Muscle of leg (tissue), 16 donors: ENCODE measurements at places on chromosomes 5 and 9.

GRCh38 chr9:127500399-127500798 lies 49.1 kb downstream of the LRSAM1 start:
- DNase-seq: no peak

DNA sequence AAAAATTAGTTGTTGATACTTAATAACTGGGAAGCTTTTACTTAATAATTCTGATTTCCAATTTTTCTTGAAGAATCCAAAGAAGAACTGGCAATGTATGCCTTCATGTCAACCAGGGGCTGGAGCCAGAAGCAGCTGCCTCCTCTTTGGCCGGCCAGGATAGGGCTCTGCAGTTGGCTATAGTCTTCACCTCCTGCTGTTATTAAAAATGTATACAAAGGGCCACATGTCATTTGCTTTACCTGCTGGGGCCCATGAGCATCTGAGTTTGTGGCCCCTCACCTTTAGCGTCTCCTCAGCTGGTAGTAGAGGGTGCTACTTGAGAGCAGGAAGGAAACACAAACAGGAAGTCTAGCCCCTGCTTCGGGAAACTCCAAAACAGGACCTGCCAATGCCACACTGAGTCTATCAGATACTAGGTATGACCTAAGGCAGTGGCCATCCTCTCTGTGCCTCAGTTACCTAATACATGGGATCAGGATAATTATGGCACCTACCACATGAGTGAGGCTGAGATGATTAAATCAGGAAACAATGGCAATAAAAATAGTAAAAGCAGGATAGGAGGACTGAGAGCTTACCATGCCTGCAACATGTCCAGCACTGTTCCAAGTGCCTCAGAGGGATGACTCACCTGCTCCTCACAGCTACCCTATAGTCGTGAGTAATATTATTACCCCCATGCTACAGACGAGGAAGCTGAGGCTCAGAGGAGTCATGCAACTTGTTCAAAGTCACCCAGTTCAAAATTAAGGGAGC lies 21.3 kb downstream of the CCDC69 start:
- DNase-seq: no peak

DNA sequence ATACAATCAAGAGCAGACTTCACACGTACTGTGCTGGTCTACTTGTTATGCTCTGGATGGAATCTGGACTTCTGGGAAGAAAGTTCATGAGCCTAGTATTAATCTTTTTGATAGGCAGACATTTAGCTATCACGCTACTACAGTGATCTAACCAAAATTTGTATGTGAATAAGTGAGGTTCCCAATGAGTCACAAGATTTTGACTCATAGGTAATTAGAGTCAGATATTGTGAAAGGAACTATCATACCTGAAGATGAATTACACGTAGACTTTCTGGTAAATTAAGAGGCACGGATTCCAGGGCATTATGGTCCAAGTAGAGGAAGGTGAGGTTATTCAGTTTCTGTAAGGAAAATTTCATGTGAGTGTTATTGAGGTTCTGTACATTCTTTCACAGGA lies 18.4 kb downstream of the OGN start:
- DNase-seq: no peak

DNA sequence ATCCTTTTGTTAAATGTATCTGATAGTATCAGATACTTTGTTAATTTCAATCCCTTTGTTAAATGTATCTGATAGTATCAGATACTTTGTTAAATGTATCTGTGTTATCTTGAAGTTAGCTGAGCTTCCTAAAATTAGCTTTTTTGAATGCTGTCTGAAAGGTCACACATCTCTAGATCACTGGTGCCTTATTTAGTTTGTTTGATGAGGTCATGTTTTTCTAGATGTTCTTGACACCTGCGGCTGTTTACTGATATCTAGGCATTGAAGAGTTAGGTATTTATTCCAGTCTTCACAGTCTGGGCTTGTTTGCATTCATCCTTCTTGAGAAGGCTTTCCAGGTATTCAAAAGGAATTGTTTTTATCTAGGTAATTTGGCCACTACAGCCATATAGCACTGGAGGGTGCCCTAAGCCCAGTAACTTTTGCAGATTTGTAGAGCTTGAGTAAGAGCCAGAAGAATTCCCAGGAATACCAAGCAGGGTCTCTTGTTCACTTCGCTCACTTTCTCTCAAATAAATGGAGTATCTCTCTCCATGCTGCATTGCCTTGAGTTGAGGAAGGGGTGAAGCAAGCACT lies 435.4 kb upstream of the GRAMD2B start:
- DNase-seq: no peak

DNA sequence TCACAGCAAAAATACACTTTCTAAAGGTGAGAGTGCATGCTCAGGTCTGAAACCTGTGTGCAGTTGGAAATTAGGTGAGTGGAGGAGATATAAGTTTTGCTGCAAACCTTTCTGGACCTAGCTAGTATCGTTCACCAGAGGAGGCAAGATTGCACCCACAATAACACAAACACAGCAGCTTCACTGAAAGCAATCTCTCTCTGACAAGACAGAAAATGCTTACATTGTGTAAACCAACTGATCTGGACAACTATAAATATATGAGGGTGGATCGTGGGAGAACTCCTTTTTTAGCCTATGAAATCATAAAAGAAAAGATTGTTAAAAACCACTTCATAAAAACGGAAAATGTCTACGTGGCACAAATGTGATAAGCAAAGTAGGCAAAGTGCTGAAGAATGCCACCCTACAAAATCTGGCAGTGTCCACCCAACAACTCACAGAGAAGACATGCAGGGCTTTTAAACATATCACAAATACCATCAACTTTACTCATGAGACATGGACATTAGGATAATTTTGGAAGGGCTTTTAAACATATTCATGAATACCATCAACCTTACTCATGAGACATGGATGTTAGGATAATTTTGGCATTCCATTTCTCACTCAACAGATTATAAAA lies 134.3 kb downstream of the CDH18 start:
- peak; percentile 7 for DNase-seq

GRCh38 chr5:54580997-54581811 lies 63.6 kb downstream of the SNX18 start:
- DNase-seq: peak; percentile 52

- peak; percentile 91 for DNase-seq
Measured at GRCh38 chr5:171659896-171660295, 125.7 kb upstream of the SMIM23 start.

- DNase-seq: no peak
Measured at GRCh38 chr9:14104496-14104895, 209.4 kb downstream of the NFIB start.

- DNase-seq: no peak
Measured at GRCh38 chr5:117568622-117569021, 994.0 kb upstream of the SEMA6A start.

GRCh38 chr5:128770907-128771306 lies 194.4 kb upstream of the SLC27A6 start:
- DNase-seq: peak; percentile 40

GRCh38 chr9:114931407-114931806 lies 1.0 kb upstream of the TNFSF8 start:
- DNase-seq: no peak

- DNase-seq: peak; percentile 88
Measured at GRCh38 chr5:172443441-172444109, 10.8 kb downstream of the SH3PXD2B start.

GRCh38 chr9:85658716-85659115 lies 83.0 kb downstream of the AGTPBP1 start:
- no peak for DNase-seq

DNA sequence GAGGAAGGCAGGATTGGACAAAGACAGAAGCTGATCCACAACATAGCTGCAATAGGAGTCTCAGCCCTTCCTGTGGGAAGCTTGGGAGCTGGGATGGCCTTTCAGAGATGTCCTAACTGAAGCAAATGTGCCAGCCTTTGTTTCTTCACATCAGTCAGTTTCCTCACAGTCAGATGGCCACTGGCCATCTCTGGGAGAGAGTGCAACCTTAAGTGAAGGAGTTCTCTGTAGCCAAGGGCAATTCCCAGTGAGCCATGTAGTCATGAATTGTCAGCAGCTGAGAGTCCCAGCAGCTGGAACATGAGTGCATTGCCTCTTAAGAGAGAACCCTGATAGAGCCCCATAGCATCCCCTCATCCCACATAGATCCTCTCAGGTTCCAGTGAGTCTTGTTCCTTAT lies 89.1 kb upstream of the LIFR start:
- DNase-seq: no peak

DNA sequence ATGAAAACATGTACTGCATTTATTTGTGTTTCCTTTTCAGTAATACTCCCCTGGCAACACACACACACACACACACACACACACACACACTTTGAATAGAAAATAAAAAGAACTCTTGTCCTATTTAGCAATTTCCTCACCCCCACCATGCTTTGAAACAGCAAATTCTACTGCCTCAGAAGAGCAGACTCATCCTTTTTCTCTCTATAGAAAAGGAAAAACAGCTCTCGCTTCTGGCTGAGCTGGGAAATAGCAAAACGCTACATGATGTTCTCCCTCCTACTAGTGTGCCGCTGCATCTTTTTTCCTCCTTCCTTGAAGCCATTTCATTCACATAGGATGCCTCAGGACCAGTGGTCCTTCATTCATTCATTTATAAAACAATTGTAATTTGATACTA lies 453.6 kb downstream of the CSNK1G3 start:
- peak; percentile 34 for DNase-seq

- peak; percentile 16 for DNase-seq
Measured at GRCh38 chr5:138873466-138874221, 1.5 kb downstream of the LRRTM2 start.

GRCh38 chr5:174503461-174504265 lies 220.7 kb upstream of the MSX2 start:
- DNase-seq: no peak

DNA sequence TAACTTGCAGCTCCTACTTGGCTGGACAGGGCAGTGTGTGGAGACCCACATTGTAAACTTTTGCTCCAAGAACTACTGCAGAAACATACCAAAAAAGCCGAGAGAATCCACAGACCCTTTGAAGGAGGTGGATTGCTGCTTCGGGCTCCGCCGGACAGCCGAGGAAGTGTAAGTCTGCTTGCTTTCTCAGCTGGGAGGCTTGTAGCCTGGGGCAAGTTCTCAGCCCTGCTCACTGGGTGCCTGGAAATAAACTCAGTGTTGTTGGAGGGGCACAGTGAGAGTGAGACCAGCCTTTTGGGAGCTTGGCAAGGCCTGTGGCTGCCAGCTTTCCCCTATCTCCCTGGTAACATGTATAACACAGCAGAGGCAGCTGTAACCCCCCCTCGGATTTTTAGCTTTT lies 215.6 kb downstream of the SYK start:
- no peak for DNase-seq

- peak; percentile 41 for DNase-seq
Measured at GRCh38 chr9:17116400-17116837, 18.4 kb upstream of the CNTLN start.

- no peak for DNase-seq
Measured at GRCh38 chr5:136332223-136333015, 32.9 kb downstream of the TRPC7 start.

GRCh38 chr5:64653766-64654560 lies 36.3 kb upstream of the SHISAL2B start:
- DNase-seq: no peak

GRCh38 chr5:64786372-64786771 lies 17.6 kb downstream of the CWC27 start:
- no peak for DNase-seq

- DNase-seq: no peak
Measured at GRCh38 chr5:108711898-108712297, 35.8 kb upstream of the FER start.

- no peak for DNase-seq
Measured at GRCh38 chr9:31699836-31700235, 684.6 kb upstream of the ACO1 start.
